Activated naive CD8-positive, alpha-beta T cell treated with anti-CD3 and anti-CD28 coated beads, Interleukin-2, amount 50 U/mL, for 24 hours (primary cell): ENCODE measurements at places on chromosomes 2 and 18.
A peak's percentile ranks its signal among the peaks of the same experiment; 100 is the strongest.

DNA sequence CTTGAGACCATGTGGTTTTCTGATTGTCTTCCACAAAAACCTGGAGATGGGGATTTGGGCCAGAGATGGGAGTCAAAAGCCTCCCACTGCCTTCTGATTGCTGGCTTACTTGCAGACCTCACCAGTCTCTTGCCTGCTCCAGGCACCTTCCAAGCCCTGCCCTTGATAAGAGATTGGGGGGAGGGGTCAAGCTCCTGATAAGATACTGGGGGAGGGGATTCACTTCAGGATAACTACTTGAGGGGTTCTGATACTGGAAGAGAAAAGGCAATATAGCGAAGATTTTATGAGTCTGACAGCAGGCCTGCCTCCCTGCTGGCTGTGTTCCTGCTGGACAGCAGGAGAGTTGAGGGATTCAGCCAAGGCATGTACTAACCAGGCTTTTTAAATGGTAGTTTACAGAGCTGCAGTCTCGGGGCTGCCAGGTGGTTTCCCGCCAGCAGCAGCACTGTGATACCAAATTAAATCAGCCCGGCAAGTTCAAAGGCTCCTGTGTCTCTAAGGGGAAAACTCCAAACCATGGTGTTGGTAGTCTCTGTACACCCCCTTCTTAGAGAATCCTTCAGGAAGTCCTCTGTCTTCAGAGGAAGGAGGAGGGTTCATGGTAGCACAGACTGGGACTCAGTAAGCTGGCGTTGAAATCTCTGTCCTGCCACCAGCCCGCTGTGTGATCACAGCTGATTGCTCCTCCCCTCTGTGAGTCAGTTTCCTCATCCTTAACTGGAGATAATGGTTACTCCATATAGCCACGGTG, 58.3 kb downstream of the FBXO36 start:
- no peak overlapping the region for H3K27ac ChIP-seq
- no peaks in the 10 kb centered on the region for H3K27me3 ChIP-seq
- DNase-seq = peak; percentile 3
- no peak overlapping the region for H3K4me3 ChIP-seq
- H3K4me1 ChIP-seq = peaks cover 2% of the 10 kb centered on the region

GRCh38 chr18:21073180-21073579, 38.4 kb downstream of the ROCK1 start:
- peaks cover 53% of the 10 kb centered on the region for H3K4me1 ChIP-seq
- no peak overlapping the region for H3K27ac ChIP-seq
- no peaks in the 10 kb centered on the region for H3K36me3 ChIP-seq
- no peak for DNase-seq
- no peaks in the 10 kb centered on the region for H3K27me3 ChIP-seq

- no peak for DNase-seq
- H3K4me1 ChIP-seq = no peaks in the 10 kb centered on the region
- no peaks in the 10 kb centered on the region for H3K36me3 ChIP-seq
- H3K4me3 ChIP-seq = no peak overlapping the region
- no peaks in the 10 kb centered on the region for H3K27me3 ChIP-seq
Measured at GRCh38 chr18:53883771-53884170, 340.7 kb downstream of the MBD2 start.

- peak overlapping the region; percentile 65 for H3K27ac ChIP-seq
- peaks cover 39% of the 10 kb centered on the region for H3K4me1 ChIP-seq
- H3K36me3 ChIP-seq = no peaks in the 10 kb centered on the region
- DNase-seq = peak; percentile 12
Measured at GRCh38 chr2:12587729-12588522, 128.8 kb upstream of the TRIB2 start.

DNA sequence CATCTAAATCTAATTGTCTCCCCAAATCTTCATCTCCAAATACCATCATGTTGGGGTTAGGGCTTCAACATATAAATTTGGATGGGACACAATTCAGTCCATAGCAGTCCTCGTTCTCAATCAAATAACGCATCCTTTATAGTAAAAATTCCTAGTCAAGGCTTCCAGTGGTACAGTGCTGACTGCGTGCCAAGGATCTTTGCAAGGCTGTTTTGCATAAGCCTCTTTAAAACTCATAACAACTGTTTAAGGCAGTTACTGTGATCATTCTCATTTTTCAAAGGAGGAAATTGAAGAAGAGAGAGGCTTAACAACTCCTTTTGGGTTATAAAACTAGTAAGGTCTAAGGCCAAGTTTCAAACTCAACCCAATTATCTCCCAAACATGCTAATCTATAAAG, 666.9 kb downstream of the NYAP2 start:
- no peak overlapping the region for H3K4me3 ChIP-seq
- no peaks in the 10 kb centered on the region for H3K4me1 ChIP-seq
- H3K27me3 ChIP-seq = no peaks in the 10 kb centered on the region
- H3K27ac ChIP-seq = no peak overlapping the region
- DNase-seq = no peak

GRCh38 chr2:159617100-159617499, 752 bp upstream of the BAZ2B start:
- no peak for DNase-seq
- H3K27me3 ChIP-seq = peaks cover 23% of the 10 kb centered on the region
- H3K4me3 ChIP-seq = no peak overlapping the region
- H3K4me1 ChIP-seq = peaks cover 12% of the 10 kb centered on the region
- H3K27ac ChIP-seq = no peak overlapping the region

DNA sequence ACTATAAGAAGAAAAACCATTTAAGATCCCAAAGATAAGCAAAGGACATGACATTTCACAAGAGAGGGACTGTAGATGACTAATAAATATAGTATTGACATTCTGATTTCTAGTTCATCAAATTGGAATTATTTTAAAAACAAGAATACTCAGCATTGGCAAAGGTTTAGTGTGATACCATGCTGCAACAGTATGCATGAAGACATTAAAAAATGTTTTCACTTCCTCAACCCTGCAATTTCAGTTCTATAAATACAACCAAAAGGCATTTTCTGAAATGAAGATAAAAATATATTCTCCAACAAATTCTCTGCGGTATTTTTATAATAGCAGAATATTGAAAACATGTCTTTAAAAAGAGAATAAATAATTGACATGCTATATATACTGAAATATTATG, 2.1 kb downstream of the C2orf81 start:
- H3K27me3 ChIP-seq = no peaks in the 10 kb centered on the region
- DNase-seq = no peak
- no peak overlapping the region for H3K4me3 ChIP-seq

DNA sequence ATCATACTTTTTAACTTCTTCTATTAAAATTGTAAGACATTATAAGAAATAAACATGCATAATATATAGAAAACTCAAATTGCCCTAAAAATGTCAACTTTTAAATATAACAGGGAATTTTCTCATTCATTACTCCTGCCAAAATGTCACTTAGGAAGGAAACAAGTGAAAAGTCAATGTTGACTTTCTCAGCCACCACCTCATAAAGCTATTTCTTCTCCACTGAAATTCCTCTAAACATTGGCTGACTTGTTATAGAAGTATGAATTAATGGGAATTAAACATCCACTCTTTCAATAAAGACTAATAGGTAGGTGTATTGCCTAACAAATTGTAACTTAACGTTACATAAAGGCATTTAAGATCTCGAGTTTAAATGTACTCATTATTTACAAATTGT, 499.7 kb upstream of the SYT4 start:
- H3K4me3 ChIP-seq = no peak overlapping the region
- H3K27me3 ChIP-seq = no peaks in the 10 kb centered on the region
- H3K36me3 ChIP-seq = no peaks in the 10 kb centered on the region
- no peak overlapping the region for H3K27ac ChIP-seq
- no peaks in the 10 kb centered on the region for H3K4me1 ChIP-seq

GRCh38 chr2:226475650-226476049, 324.0 kb downstream of the IRS1 start:
- H3K4me3 ChIP-seq = no peak overlapping the region
- DNase-seq = no peak
- H3K36me3 ChIP-seq = no peaks in the 10 kb centered on the region
- H3K27ac ChIP-seq = no peak overlapping the region

- DNase-seq = no peak
- no peak overlapping the region for H3K27ac ChIP-seq
- H3K36me3 ChIP-seq = no peaks in the 10 kb centered on the region
- no peaks in the 10 kb centered on the region for H3K27me3 ChIP-seq
- no peaks in the 10 kb centered on the region for H3K4me1 ChIP-seq
- H3K4me3 ChIP-seq = no peak overlapping the region
Measured at GRCh38 chr2:51153236-51153635, 121.3 kb upstream of the NRXN1 start.

DNA sequence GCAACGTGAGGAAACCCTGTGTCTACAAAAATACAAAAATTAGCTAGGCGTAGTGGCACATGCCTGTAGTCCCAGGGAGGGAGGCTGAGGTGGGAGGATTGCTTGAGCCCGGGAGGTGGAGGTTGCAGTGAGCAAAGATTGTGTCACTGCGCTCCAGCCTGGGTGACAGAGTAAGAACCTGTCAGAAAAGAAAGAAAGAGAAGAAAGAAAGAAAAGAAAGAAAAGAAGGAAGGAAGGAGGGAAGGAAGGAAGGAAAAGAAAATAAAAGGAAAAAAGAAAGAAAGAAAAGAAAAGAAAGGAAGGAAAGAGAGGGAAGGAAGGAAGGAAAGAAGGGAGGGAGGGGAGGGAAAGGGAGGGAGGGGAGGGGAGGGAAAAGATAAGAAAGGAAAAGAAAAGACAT, 89.9 kb upstream of the HPCAL1 start:
- DNase-seq = no peak
- H3K4me3 ChIP-seq = no peak overlapping the region
- peaks cover 4% of the 10 kb centered on the region for H3K36me3 ChIP-seq
- no peak overlapping the region for H3K27ac ChIP-seq
- no peaks in the 10 kb centered on the region for H3K27me3 ChIP-seq
- peaks cover 2% of the 10 kb centered on the region for H3K4me1 ChIP-seq

DNA sequence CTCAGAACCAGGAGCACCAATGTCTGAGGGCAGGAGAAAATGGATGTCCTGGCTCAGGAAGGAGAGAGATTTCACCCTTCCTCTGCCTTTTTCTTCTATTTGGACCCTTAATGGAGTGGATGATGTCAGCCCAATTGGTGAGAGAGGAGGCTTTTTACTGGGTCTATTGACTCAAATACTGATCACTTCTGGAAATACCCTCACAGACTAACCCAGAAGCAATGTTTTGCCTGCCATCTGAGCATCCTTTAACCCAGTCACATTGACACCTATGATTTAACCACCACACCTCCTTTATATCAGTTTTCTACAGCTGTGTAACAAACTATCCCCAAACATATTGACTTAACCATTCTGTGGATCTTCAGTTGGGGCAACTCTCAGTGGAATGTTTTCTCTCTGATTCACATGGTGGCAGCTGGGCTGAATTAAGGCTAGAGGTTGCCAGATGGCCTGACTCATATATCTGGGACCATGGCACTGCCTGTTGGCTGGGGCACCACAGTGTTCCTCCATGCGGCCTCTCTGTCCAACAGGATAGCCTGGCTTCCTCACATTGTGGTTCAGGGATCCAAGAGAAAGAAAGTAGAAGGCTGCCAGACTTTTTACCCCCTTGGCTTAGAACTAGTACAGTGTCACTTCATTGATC, 18.2 kb upstream of the MBOAT2 start:
- H3K27me3 ChIP-seq = peaks cover 10% of the 10 kb centered on the region
- no peak overlapping the region for H3K27ac ChIP-seq
- H3K4me1 ChIP-seq = no peaks in the 10 kb centered on the region
- H3K4me3 ChIP-seq = no peak overlapping the region
- no peaks in the 10 kb centered on the region for H3K36me3 ChIP-seq

GRCh38 chr2:63118821-63119220, 68.2 kb downstream of the OTX1 start:
- H3K4me1 ChIP-seq = no peaks in the 10 kb centered on the region
- no peak for DNase-seq
- H3K36me3 ChIP-seq = peaks cover 14% of the 10 kb centered on the region
- H3K27me3 ChIP-seq = no peaks in the 10 kb centered on the region

GRCh38 chr2:85899849-85900248, 11.1 kb upstream of the ST3GAL5 start:
- peaks cover 3% of the 10 kb centered on the region for H3K36me3 ChIP-seq
- no peak overlapping the region for H3K4me3 ChIP-seq
- H3K27ac ChIP-seq = no peak overlapping the region
- no peaks in the 10 kb centered on the region for H3K27me3 ChIP-seq
- peaks cover 19% of the 10 kb centered on the region for H3K4me1 ChIP-seq
- no peak for DNase-seq

DNA sequence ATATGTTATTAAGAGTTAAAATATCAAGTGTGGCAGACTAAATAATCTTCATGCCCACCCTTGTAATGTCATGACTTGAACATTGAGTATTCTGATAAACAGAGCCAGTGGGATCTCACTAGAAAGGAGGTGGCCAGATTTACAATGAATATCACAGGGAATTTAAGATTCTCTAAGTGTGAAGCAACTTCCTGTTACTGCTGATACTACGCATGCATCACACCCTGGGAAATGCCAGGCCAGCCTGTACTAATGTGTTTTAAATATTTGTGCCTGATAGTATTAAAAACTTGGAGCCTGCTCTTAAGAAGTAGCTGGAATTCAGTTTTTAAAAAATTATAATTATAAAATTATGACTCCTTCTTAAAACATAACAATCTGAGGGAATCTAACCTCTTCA, 148.3 kb downstream of the LAMA3 start:
- no peaks in the 10 kb centered on the region for H3K27me3 ChIP-seq
- no peaks in the 10 kb centered on the region for H3K36me3 ChIP-seq
- H3K4me1 ChIP-seq = peaks cover 8% of the 10 kb centered on the region
- no peak for DNase-seq

GRCh38 chr18:44637210-44638033, 43.3 kb upstream of the SETBP1 start:
- H3K4me1 ChIP-seq = peaks cover 9% of the 10 kb centered on the region
- H3K36me3 ChIP-seq = no peaks in the 10 kb centered on the region
- no peak overlapping the region for H3K27ac ChIP-seq
- H3K4me3 ChIP-seq = no peak overlapping the region
- no peak for DNase-seq
